ENCODE measurements at places on chromosomes 3 and 15.

DNA sequence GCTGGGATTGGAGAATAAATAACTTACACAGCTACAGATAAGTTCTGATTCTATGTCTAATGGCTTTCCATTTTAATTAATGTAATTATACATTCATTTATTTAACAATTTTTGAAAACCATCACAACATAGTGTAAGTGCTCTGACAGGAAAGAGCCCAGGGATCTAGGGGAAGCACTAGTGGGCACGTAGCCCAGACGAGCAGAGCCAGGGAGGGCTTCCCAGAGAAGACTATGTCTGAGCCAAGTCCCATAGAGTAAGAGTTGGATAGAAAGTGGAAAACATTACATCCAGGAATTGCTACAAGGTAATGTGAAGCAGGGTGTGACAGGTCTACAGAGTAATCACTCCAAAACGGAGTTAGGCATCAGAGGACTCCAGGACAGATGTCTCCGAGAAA lies 2.9 kb upstream of the HGD start:
- DNase-seq = no peak

DNA sequence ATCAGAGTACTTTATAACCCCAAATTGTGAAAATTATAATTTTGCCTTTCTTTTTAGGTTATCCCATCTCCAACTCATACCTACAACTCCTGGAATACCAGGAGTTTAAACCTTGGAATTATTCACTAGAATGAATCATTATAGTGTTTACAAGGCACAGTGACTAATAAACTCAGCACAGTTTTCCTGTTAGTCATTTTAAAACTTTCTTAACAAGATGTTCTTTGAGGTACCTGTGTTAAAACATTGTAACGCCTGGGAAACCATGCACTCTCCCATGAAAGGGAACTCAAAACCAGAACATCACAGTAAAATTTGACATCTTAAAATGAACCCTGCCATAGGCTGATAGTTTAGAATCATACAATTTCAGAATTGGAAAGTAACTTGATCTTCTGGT lies 132.4 kb upstream of the OSTN start:
- DNase-seq = no peak

DNA sequence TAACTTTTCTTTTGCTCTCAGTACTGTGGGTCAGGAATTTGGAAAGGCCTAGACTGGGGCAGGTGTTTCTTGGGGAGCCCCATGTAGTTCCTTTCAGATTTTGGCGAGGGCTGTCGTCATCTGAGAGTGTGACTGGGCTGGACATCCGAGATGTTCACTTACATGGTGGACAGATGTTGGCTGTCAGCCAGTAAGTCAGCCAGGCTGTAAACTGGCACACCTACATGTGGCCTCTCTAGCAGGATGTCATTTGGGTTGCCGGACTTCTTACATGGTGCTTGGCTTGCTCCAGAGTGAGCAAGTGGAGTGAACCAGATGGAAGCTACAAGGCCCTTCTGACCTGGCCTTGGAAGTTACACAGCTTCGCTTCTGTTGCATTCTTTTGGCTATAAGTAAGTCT lies 20.7 kb downstream of the TATDN2 start:
- DNase-seq = no peak

GRCh38 chr15:101718896-101719295 lies 5.4 kb downstream of the TARS3 start:
- DNase-seq = no peak

- DNase-seq = no peak
Observed at GRCh38 chr3:155382396-155383042, 89.0 kb upstream of the STRIT1 start.

GRCh38 chr15:84919106-84919667 lies 34.7 kb downstream of the SLC28A1 start:
- no peak for DNase-seq

DNA sequence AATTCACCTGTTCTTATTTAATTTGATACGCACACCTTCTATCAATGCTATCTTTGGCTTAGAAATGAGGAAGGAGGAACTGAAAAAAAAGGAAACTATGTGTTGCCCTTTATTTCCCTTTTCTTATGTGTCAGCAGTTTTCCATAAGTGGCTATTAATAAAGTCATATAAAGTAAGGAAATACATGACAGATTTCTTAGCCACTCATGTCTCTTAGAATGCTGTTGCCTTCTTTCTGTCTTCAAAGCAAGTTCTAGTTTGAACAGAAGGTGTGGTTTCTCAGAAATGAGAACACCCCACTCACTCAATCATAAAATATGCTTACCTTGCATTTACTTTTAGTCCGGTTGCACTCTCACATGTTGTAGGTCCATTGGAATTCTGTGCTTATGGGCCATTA lies 640.5 kb upstream of the GRM7 start:
- no peak for DNase-seq

DNA sequence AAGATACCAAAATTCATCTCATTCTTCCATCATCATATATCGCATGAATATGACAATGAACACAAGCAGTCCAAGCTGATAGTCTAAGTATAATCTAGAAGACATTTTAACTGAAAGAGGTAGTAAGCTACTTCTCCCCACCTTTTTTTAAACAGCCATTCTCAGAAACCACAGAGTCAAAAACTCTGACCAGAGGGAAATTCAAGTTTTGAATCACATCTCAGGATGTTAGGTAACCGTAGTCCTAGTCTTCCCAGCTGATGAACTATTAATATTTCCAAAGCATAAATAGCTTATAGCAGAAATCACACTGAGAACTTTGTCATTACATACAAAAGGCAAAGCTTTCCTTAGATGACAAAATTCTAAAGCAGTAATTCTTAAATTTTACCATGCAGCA lies 25.8 kb downstream of the NPTN start:
- no peak for DNase-seq

DNA sequence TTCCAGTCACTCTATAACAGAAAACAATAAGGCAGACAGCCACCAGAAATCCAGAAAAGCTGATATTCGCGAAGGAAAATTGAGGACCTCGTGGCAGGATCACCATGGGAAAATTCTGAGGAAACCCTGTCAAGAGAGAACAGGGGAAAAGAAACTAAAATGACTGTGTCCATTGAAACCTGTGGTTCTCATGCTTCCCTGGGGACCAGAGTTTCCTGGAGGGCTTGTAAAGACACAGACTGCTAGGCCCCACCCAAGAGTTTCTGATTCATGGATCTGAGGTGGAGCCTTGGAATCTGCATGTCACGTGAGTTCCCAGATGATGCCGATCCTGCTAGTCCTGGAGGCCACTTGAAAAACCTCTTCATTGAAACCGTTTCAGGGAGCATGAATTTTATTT lies 420.5 kb downstream of the EPHB1 start:
- DNase-seq = no peak

GRCh38 chr3:59641169-59641899 lies 591.5 kb upstream of the CFAP20DC start:
- DNase-seq = no peak

- DNase-seq = no peak
Observed at GRCh38 chr3:187997490-187997889, 156.5 kb upstream of the LPP start.

GRCh38 chr3:175386630-175387029 lies 527.5 kb downstream of the NAALADL2 start:
- no peak for DNase-seq

GRCh38 chr3:197426121-197426566 lies 127.7 kb upstream of the DLG1 start:
- no peak for DNase-seq

DNA sequence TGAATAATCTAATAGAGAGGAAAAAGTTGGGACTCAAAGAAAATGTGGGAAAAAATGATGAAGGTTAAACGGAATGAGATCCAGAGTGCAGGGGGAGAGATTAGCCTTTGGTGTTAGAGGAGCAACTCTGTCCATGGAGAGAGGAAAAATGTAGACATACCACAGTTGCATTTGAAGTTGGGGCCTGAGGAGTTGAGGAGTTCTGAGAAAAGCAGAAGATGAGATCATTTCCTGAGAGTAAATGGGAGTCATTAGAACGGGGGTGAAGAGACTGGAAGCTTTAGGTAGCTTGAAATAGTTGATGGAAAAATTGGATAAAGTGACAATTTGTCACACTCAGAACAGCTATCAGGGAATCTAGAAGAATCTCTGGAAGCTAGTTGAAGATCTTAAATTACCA lies 7.3 kb downstream of the CCR5AS start:
- no peak for DNase-seq

DNA sequence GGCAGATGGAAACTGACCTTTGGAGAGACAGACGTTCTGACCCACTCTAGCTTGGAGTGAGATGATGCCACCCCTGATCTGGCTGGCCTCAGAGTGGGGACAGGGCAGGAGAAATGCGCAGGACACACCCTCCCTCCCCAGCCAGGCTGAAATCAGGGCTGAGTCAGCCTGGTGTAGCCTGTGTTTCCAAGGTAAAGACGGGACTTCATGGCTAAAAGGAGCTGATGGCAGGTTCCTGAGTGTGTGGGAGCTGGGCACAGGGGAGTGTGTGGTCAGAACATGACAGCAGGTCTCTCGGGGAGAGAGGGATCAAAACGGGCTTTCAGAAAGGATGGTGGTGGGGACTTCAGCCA lies 14.6 kb upstream of the POLG start:
- DNase-seq = no peak

GRCh38 chr3:13879946-13880810 lies at the start of gene WNT7A:
WNT7A (minus strand) TSS chr3:13880071; CDS start chr3:13879816, 255 bp downstream.
- peak; percentile 51 for DNase-seq

GRCh38 chr3:188772886-188773285 lies 398.9 kb upstream of the TPRG1 start:
- DNase-seq = no peak

GRCh38 chr3:30324587-30324986 lies 281.8 kb upstream of the TGFBR2 start:
- DNase-seq = no peak

- DNase-seq = no peak
Observed at GRCh38 chr3:87200060-87200647, 27.0 kb upstream of the CHMP2B start.

GRCh38 chr15:39684233-39684632 lies 98.4 kb downstream of the FSIP1 start:
- DNase-seq = no peak

DNA sequence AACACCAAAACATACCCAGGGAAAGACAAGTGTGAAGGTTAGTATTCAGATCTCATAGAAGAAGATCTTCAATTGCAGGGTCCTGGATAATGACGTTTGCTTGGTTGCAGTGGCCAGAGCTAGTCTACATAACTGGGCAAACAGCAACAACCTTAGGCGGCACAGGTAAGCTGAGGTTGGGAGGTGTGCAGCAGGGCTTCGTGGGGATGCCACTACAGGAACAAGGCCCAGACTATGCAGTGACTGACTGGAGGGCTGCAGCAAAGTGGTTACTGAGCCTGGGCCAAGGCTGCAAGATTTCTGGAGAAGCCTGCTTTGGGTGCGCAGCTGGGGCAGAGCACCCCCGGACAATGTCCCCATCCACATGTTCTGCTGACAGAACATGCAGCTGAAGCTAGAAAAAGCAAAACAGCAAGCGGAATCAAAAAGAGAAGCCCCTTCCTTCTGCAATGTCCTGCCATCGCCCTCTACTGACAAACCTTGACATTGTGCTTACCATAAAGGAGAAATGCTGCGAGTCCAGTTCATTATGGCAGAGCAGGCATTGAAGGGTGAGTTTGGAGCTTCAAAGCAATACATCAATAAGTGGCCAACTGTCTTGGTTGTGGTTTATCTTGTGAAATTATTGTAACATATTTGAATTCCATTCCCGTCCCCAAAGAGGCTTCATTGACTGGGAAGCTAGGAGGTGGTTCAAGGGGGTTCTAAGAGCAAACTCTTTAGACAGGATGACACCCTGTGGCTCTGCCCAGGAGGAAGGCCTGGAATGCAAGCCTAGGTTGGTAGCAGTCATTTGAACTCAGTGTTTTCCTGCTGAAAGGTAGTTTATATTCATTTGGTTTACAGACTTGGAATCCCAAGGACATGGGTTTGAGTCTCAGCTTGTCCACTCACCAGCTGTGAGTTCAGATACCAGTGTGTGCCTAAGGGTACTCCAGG lies 217.0 kb downstream of the PDCD6IP start:
- DNase-seq = no peak

GRCh38 chr3:148173851-148174250 lies 523.9 kb upstream of the AGTR1 start:
- DNase-seq = no peak

DNA sequence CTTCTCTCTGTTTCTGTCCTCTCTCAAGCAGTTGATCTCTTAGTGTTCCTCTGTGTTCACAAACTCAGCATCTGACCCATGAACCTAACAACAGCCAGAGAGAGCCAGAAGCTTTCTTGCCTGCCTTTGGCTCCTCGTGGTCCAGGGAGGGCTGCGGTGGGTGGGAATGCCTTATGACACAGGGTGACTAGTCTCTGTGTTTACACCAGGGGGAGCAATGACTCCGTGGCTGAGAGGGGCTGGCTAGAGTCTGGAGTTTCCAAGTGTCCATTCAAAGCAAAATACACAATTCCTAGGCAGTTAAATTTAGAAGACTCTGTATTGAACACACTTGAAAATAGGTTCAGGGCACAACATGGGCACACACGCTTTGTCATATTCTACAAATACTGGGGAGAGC lies 370.0 kb upstream of the FRG2C start:
- no peak for DNase-seq

DNA sequence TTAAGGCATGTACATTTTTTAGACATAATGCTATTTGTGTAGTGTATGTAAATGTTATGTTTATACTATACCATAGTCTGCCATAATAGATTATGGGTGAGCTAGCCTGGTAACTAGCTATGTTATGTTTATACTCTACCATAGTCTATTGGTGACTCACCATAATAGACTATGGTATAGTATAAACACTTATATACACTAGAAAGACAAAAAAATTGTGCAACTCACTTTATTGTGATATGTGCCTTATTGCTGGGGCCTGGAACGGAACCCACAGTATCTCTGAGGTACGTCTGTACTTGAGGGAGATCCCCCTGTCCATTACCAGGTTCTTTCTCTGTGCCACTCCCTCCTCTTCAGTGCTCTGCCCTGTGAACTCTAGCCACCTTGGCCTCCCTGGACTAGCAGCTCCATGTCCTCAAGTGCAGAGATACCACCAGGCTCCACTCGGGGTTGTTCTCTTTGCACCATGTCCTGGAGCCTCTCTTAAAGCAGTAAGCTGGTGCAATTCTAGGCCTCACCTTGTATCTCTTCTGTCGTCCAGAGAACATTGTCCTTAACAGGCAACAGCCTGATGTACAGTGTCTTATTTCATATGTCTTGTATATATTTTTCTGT lies 60.8 kb upstream of the PXYLP1 start:
- DNase-seq = no peak

DNA sequence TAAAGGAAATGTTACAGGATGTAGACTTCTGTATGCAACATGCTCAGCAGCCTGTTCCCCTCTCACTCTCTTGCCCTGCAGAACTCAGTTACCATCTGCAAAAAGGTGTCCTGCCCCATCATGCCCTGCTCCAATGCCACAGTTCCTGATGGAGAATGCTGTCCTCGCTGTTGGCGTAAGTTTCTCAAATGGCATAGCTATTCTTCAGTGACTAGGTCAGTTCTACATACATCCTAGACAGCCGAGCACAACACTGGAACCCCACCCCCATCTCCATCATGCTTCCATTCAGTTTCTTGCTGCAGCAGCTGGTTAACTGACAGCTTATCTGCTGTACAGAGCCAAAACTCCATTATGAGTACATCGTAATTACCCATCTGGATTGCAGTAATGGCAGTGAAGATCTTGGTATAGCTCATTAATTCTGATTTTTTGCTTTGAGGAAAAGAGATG lies 4.5 kb downstream of the THBS1 start:
- no peak for DNase-seq

Measured in stimulated activated CD4-positive, alpha-beta T cell treated with anti-CD3 and anti-CD28 coated beads, TNF-alpha, amount 100 ng/mL, for 1 hour (primary cell).